ENCODE measurements at places on chromosomes 2 and 18.

GRCh38 chr18:8232791-8233190 lies 376.4 kb upstream of the RAB12 start:
- no peak for DNase-seq

GRCh38 chr18:31648966-31649429 lies 35.4 kb downstream of the B4GALT6 start:
- no peak for DNase-seq

- DNase-seq: no peak
Observed at GRCh38 chr2:30408961-30409387, 38.1 kb upstream of the LCLAT1 start.

DNA sequence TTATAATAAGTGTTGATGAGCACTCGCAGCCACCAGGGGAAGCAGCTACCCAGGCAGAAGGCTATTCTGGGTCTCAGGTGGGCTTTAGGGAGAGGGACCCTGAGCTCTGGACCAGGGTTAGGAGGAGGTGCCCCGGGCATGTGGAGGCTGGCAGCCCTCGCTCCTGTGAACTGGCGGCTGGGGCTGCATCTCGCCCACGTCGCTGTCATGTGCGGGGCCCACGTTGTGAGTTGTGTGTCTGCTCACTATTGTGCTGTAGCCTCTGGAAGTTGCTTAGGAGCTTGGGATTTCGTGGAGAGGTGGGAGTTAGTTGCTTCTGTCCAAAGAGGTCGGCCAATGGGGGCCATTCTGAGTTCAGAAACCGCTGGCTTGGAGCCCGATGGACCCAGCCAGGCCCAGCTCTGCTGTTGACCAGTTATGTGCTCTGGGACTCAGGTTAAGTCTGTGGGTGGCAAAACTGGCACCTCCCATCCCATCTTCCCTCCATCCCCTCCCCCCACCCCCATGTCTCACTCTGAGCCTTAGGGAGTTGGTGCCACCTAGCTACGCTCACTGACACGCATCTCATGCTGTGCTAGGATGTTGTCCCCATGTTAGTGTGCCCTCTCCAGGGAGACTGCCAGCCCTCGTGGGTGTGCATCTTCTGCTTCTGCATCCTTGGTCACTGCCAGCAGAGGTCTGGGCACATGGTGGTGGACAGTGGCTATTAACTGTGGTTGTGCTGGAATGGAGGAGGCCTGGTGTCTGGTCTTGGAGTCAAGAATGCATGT lies 18.5 kb downstream of the RRM2 start:
- no peak for DNase-seq

- DNase-seq: no peak
Observed at GRCh38 chr2:232332940-232333259, 45.7 kb upstream of the ALPP start.

GRCh38 chr2:54678719-54679118 lies 44.7 kb upstream of the EML6 start:
- no peak for DNase-seq

DNA sequence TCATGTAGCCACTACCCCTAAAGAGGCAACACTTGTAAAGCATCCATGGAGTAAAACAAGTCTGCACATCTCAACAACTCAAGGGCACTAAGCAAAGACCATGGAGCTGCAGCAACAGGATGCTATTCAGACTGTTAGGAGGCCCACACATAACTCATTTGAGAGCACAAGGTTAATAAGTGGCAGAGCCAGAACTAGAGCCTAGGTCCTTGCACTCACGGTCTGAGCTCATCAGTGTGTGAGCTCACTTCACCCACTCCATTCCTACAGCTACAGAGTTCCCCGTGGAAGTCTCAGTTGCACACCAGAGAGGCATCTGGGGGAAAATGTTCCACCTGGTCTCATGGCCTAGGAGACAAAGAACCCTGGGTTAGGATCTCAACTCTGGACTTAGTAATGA lies 35.0 kb downstream of the TTC32 start:
- no peak for DNase-seq

- no peak for DNase-seq
Observed at GRCh38 chr18:78240101-78240500, 739.5 kb upstream of the SALL3 start.

DNA sequence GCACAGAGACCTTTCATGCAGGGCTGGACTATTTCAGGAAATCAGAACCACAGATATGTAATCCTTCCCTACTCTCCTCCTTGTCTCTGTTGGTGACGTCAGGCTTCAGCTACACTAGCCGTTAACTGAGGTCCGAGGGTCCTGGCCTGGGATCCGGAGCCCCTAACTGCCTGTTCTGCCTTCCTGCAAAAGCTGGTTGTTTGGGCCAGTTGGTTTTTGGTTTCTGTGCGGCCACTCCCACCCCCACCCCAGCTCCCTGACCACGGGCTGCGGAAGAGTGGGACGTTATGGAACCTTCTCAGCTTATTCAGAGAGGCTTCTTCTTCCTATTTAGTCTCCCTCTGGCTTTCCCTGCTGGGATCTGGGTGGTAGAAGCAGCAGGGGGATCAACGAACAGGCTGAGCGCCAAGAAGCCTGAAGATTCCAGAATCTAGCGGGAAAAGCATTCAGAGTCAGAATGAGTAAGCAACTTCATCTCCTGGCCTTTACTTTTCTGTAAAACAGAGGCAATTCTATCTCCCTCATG lies 49.3 kb upstream of the ROCK2 start:
- DNase-seq: no peak

GRCh38 chr2:6654279-6654678 lies 211.4 kb downstream of the CMPK2 start:
- no peak for DNase-seq

DNA sequence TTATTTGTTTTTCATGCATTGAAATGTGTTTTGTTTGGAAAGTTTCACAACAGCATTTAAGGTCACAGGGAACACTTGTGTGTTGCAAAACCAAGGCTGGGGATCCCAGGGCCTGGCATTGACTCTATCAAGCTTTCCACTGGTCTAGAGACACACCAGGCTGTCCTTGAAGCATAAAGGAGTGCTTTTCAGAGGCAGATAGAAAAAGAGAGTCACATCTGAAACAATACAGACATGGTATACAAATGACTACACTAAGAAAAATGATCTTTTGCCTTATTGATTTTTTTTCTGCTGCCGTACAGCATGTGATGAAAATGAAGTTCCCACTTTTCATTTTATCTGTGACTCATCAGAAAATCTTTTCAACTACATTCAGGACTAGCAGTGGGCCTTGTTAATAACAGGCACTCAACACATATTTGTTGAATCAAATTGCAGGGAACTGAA lies 61.9 kb upstream of the ZCCHC2 start:
- no peak for DNase-seq

- DNase-seq: no peak
Observed at GRCh38 chr2:231207734-231208133, 9.3 kb downstream of the ARMC9 start.

GRCh38 chr2:232365621-232366321 lies 12.8 kb upstream of the ALPP start:
- DNase-seq: no peak
